ENCODE measurements at places on chromosomes 3 and 15.
A peak's percentile ranks its signal among the peaks of the same experiment; 100 is the strongest.

GRCh38 chr15:48865370-48866079, 12.4 kb upstream of the EID1 start:
- DNase-seq: peak; percentile 77

DNA sequence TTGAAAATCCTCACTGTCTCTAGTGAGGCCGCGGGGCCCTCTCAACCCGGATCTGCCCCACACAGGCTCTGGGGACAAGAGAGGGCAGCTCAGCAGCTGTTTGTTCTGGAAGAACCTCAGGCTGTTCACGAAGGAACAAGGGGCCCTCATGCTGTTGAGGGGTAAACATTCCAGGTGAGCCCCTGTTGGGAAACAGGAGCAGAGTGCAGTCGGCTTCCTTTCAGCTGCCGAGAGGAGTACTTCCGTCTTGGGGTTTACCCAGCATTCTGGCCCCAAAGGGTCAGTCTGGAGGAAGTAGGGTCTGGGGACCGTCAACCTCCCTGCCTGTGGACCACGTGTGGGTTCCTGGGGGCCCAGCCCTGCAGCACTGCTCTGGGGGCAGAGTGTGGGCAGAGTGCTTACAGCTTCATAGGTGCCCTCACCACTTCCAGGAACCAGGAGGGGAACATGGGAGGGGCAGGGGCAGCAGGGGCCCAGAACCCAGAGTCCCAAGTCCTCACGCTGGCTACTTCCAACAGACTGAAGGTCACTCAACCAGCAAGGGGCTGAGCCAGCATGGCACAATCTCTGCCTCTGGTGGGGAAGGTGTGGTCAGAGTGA, 49.2 kb upstream of the CTSH start:
- no peak for DNase-seq

GRCh38 chr15:82178061-82178460, 84.5 kb downstream of the EFL1 start:
- DNase-seq: peak; percentile 84

- DNase-seq: no peak
These were observed 207.7 kb upstream of the CFAP20DC start for GRCh38 chr3:59257506-59257905.

GRCh38 chr15:66400351-66400774, 13.7 kb downstream of the MAP2K1 start:
- DNase-seq: peak; percentile 45

DNA sequence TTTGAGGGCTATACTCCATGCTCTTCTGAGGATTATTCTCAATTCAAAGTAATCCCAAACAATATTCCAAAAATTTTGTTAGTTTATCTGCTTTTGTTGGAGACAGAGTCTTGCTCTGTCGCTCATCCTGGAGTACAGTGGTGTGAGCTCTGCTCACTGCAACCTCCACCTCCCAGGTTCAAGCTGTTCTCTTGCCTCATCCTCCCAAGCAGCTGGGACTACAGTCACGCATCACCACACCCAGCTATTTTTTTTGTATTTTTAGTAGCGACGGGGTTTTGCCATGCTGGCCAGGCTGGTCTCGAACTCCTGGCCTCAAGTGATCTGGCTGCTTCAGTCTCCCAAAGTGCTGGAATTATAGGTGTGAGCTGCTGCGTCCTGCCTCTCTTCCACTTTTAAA, 39.1 kb downstream of the MEF2A start:
- DNase-seq: no peak

DNA sequence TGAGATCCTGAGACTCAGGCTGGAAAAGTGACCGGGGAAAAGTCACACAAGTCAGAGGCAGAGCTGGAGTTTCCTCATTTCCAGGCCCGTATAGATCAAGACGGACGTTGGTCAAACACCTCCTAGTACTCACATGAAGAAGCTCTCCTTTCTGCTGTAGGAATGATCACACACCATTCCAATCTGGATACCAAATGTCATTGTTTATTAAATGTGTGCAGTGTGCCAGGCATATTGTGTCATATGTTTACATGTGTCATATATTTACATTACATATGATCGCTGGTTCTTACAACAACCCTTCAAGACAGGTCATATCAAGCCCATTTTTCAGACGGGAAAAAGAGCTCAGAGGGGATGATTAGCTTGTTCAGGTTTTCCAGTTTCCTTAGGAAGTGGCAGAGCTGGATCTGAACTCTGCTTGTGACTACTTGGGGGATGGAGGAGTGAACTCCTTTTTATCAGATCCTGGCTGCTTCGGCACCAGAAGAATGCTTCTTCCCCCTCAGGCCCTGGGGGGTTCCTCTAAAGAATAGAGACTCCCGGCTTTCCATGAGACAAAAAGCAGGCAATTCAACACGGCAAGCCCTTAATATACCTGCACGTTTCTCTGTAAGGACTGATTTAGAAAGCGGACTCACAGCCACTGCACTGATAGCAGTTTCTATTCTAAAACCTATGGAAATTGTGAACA, 41.9 kb downstream of the FAM43A start:
- peak; percentile 57 for DNase-seq

- DNase-seq: peak; percentile 44
These were observed 11.0 kb downstream of the TSPAN3 start for GRCh38 chr15:77059786-77060361.

GRCh38 chr15:98493966-98494511, 154.3 kb upstream of the IGF1R start:
- DNase-seq: no peak

DNA sequence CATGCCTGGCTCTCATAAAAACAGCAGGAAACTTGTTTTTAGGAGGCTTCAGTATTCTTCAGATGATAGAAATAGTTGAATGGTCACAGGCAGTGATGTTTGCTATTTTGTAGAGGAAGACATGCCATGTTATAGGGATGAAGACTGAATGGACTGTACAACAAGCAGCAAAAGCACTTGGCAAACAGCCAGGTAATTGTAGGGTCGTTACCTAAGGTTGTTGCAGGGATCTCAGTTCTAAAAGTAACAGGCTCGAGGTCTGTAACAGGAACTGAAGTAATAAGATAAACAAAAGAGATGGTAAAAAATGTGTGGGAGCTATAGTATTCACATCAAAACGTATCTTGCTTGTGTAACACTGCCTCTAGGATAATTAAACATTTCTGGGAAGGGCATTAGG, 116.3 kb downstream of the TFG start:
- no peak for DNase-seq

DNA sequence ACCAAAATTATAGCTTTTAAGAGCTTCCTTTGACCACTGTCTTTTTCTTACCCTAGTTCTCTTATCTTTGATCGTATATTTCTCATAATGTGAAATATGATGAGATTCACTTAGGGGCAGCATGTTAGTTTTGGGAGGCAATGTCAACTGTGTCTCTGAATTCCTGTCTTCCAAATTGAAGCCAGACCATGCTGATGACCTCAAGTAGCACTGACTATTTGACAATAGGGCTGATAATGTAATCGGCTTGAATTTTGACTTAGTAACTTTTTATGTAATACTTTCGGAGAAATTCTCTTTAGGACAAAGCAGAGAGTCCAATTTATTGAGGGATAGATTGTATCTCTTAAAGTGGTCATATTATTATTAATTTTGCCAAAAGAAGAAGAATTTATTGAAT, 295.4 kb upstream of the TPRG1 start:
- no peak for DNase-seq

GRCh38 chr3:37283011-37283410, 108.6 kb upstream of the LRRFIP2 start:
- no peak for DNase-seq

DNA sequence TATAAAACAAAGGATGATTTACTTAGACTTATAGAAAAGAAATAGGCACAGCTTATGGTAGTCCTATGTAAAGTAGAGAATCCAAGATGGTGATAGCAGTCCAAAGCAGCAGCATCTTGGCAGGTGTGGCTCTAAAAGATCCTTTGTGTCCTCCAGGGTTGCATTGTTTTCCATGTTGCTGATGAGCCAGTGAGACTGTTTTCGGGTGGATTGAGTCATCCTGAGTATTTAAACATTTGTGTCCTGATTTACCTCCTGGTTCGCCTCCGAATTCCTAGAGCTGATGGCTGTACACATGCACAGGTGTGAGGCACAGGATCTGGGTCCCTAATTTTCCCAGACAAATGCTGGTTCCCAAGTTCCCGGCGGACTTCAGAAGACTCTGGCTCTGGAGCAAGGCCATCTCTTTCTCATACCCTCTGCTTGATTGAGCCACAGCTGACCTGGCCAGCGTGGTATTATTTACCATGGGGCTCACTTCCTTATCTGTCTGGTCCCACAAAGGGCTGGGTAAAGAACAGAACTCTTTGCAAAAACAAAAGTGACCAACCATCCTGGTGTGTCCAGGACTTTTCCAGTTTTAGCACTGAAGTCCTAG, 51.0 kb downstream of the ARNT2 start:
- DNase-seq: peak; percentile 34

- DNase-seq: no peak
These were observed 27.9 kb downstream of the MINDY4B start for GRCh38 chr3:150877303-150877702.

- DNase-seq: no peak
These were observed 432.8 kb downstream of the MAGI1 start for GRCh38 chr3:65605876-65606432.

Data from fibroblast of lung (primary cell).